8988T (cell line): ENCODE measurements at places on chromosomes 6 and 20.

GRCh38 chr6:44086931-44087574 is 40.2 kb downstream of the MRPL14 start:
- DNase-seq, result no peak

GRCh38 chr6:161217628-161218027 is 56.2 kb downstream of the AGPAT4 start:
- no peak for DNase-seq

- DNase-seq, result no peak
Observed at GRCh38 chr6:142155895-142156757, 9.1 kb downstream of the VTA1 start.

DNA sequence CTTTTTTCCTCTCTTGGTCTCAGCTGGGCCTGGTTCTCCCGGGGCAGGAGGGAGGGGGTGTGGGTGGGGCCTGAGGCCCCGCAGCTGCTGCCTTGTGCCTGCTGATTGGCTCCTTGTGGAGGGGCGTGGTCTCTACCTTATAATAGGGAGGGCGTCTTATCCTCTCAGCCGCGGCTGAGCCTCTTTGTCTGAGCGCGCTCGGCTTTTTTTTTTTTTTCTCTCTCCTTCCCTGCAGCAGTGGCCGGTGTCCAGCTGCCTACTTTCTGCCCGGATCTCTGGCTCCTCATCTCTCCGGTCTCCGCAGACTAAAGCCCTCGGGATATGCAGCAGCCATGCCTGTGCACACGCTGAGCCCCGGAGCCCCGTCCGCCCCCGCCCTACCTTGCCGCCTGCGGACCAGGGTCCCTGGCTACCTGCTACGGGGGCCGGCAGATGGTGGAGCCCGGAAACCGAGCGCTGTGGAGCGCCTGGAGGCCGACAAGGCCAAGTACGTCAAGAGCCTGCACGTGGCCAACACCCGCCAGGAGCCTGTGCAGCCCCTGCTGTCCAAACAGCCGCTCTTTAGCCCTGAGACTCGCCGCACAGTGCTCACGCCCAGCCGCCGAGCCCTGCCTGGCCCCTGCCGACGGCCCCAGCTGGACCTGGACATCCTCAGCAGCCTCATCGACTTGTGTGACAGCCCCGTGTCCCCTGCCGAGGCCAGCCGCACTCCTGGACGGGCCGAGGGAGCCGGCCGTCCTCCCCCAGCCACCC is 11.1 kb downstream of the FAM110A start:
- peak; percentile 75 for DNase-seq

GRCh38 chr20:3032624-3033023 is 10.8 kb upstream of the GNRH2 start:
- DNase-seq, result no peak

DNA sequence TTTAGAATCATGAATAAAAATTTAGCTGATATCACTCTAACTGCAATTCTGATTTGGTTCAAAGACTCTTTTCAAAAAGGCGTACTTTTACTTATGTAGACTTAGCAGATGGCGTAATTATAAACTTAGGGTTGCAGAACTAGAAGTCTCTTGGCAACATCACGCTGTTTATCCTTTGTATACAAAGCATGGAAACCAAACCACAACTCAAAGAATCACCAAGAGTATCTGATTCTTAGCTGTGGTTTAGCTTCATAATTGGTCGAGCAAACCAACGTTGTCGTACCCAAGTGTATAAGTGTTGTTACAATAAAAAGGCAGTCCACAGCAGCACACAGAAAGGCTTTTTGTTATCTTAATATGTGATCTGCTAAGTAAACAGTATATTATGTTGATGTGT is 18.2 kb downstream of the STMND1 start:
- DNase-seq, result no peak

DNA sequence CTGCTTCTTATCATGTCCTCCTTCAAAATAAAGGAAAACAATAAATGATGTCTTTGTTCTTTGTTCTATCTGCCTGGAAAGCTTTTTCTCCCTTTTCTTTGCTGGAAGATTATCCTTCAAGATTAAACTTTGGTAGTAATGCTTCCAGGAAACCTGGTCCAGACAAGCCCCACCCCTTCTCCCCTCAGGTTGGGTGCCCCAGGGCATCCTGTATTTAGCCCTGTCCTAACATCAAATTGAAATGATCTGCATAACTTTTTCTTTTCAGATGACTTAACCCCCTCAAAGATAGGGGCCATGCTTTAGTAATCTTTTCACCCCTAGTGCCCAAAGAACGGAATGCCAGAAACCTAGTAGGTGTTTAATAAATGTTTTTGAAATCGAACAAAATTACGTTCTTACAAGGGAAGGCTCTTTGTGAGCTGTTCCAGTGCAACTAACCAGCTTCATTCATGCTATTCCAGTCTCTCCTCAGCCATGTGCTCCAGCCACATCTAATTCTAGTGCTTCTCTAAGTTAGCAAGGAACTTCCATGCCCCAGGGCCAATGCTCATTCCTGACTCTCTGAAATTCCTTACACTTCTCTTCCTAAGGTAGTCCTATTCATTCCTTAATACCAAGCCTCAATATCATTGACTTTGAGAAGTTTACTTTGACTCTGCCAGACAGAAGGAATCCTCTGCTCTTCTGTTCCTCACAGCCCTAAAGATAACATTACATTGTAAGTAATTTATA is 135.6 kb upstream of the BACH2 start:
- no peak for DNase-seq

- DNase-seq, result no peak
Observed at GRCh38 chr6:122569230-122569771, 40.9 kb upstream of the PKIB start.

GRCh38 chr6:56521454-56521853 is 121.2 kb downstream of the DST start:
- DNase-seq, result no peak

DNA sequence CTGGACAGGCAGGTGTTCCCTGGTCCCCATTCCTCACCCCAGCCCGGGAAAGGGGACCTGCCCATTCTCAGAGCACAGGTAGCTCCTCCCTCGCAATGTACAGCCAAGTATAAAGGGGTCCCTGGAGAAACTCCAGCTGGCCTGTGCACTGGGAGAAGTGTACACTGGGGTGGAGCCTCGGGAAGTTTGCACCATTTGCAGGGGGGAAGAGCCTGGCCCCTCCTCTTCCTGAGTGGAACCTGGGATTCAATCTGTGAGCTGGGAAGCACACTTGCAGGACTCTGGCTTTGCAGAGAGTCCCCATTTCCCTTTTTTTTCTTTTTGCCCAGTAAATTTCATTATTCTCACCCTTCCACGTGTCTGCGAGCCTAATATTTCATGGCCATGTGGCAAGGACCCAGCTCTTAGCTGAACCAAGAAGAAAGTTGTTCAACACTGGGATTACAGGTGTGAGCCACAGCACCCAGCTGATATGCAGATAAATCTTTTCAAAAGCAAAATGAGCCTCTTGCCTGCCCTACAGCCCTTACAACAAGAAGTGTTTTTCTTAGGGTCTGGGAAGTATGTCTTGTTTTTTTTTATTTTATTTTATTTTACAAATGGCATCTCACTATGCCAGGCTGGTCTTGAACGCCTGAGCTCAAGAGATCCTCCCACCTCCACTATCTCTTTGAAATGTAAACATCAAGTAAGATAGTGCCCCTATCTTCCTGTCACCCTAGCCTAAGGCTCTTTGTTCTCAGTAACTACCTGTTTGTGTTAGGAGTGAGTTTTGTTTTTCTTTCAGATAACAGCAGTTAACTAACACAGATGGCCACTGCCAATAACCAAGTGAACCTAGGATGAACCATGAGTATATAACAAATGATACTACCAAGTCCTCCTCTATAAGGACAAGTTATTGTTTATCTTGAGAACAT is 9.3 kb upstream of the RNGTT start:
- DNase-seq, result no peak

DNA sequence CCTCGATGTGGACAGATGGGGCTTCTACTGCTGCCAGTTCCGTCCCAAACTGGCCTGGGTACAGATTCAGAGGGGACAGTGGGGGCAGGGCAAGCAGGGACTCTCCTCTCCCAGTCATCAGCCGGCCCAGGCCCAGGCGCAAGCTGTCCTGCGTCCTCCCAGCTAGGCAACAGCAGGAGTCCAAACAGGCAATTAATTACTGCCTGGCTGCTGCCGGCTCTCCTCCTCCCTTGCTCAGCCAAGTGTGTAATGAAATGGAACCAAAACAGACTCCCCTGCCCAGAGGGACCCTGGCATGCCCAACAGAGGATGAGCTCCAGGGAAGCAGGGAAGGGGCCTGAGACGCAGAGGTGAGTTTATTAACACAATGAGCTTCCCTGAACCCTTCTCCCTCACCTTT is 17.8 kb upstream of the SLC32A1 start:
- no peak for DNase-seq

- no peak for DNase-seq
Observed at GRCh38 chr20:32451682-32452461, 93.7 kb downstream of the ASXL1 start.

DNA sequence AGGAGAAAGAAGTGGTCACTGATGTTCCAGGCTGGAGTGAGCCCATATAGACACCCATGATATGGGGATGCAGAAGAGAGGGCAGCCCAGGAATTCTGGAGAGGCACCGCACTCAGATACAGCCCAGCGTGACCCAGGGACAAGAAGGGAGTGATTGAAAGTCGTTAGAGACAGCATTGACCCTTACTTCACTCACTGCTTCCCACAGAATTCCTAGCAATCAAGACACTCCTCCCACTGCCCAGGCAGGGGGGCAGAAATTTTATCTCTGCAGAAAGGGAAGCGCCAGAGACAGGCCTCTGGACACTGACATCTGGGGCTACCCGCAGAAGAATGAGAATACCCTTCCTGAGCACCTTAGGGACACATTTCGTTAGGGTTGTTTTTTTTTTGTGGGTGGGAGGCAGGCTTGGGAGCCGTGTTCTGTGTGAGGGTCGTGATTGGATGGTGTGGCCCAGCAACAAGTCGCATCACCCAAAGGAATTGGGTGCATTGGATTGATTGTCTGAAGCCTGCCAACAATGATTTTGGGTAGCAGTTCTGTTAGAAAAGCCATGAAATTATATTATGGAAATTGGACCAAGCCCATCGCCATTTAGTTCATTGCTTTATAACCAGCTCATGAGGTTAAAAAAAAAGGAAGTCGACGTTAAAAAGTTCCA is 45.9 kb upstream of the MAP3K4 start:
- DNase-seq, result no peak

- DNase-seq, result no peak
Observed at GRCh38 chr6:17032988-17033634, 68.7 kb upstream of the STMND1 start.

DNA sequence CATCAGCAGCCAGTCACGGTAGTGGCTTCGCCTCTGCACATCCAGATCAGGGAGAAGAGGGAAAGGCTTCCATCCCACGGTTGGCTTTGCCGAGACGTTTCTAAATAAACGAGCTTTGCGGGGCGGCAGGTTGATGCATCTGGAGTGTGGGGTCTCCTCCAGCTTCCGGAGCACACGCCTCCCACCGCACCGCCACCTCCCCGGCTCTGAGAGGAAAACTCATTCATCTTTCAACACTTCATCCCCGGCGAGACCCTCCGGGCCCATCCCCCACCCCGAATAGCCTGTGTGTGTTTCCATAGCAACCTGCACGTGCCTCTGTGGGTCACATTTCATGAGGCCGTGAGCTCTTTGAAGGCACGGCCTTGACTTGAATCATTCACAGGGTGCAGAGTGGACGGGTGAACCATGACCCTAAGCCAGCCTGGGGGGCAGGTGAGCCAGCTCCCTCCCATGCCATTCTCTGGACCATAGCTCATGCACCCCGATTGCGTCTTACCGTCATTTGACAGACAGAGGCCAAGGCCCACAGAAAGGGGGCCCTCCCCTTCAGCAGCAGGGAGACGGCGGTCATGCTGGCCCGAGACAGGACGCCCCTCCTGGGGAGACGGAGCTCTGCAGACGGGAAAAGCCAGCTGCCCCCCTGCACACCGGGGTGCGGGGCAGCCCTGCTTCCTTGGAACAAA is 16.2 kb upstream of the CHRNA4 start:
- peak; percentile 44 for DNase-seq

DNA sequence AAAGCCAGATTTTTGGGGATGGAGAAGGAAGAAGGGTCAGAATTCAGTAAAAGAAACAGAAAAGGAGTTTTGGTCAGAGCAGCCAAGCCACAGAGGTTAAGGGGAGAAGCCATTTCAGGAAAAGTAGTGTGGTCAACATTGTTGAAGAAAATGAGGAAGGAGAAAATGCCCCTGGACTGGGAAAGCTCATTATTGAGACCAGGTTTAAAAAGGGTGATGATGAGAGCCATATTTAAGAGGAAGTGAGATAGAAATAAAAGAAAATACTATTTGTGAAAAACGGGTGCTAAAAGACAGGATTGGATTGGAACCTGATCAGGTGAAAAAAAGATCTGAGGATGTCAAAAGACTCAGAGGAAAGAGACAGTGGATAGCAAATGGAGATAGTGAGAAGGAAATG is 75.8 kb downstream of the CEP162 start:
- DNase-seq, result no peak

DNA sequence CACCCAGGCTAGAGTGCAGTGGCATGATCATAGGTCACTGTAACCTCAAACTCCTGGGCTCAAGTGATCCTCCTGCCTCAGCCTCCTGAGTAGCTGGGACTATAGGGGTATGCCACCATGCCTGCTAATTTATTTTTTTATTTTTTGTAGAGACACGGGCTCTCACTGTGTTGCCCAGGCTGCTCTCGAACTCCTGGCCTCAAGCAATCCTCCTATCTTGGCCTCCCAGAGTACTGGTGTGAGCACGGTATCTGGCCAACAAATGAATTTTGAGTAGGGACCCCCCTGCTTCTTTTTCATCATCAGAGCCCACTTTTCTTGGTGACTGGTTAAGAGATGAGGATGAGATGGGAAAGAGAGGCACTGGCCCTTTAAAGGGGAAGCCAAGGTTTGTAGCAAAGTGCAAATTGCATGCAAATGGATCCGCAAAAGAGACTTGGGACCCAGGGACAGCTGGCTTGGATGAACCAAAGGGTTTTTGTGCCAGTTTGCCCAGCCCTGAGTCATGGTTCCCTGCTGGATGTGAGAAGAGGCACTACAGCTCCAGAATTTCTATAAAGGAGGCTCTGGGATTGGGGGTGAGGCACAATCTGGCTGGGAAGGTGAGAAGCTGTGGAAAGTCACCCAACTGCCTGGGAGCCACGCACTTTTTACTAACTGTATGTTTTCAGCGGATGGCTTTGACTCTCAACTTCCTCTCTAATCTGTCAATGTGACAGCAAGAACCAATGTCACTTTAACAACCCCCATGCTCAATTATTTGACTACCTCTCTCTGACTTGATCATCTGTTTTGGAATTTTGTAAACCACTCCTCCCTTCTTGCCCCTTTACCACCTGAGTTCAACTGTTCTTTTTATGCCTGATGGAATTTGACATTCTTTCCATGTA is 58.7 kb upstream of the RNF24 start:
- DNase-seq, result no peak

- no peak for DNase-seq
Observed at GRCh38 chr6:5471637-5472398, 210.5 kb downstream of the FARS2 start.
